MCF 10A (cell line): ENCODE measurements at places on chromosomes 1 and 21.

DNA sequence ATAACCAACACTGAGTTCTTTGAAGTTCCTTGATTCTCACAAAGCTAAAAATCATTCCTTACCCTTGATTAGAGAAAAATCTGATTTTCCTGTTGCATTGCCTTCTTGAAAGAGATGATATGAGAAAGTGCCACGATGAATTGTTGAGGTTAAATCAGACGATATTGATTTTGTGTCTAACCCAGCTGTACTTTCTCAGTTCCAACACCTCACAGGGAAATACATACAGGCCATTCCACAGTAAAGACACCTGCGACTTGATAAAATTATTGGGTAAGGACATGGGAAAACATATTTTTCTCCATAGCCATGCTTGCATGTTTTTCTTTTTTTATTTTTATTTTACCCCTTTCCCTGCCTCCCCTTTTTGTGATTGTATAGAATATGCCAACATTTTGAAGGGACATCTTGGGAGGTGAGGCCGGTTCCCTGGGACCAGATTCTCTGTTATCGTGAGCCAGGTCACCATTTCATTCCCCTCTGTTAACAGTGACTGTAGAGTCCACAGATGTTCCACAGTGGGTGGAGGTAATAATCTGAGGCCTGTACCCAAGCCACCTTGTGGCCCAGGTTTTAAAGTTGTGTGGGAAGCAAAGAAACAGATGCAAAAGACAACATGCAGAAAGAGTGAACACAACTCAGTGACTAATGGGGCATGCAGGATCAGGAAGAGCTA lies 255.4 kb upstream of the ST6GALNAC5 start:
- H3K4me3 ChIP-seq, result no peak overlapping the region
- no peaks in the 10 kb centered on the region for H3K36me3 ChIP-seq

DNA sequence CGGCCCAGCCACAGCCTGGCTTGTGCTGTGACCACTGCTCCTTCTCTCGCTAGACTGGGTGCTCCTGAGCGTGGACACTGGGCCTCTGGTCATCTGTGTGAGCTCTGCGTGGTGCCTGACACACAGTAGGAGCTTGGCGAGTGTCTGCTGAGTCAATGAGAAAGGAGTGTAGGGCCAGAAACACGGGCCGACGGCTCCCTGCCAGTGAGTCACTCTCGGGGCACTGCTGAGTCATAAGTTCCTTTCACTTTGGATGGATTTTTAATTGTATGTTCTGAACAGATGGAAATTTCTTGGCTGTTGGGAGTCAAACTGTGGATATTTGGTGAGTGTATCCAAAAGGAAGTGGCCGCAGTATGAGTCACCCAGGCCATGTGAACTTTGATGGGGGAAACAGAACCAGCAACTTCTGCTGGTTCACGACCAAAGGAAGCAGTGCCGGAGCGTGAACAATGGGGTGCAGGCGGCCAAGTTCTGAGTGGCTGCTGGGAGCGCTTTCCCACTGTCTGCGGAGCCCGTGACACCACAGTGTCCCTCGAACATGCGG lies 41.0 kb upstream of the COL18A1 start:
- no peaks in the 10 kb centered on the region for H3K36me3 ChIP-seq
- H3K27me3 ChIP-seq, result no peaks in the 10 kb centered on the region
- DNase-seq, result peak; percentile 96
- peak overlapping the region; percentile 63 for H3K4me3 ChIP-seq
- H3K27ac ChIP-seq, result peak overlapping the region; percentile 85

DNA sequence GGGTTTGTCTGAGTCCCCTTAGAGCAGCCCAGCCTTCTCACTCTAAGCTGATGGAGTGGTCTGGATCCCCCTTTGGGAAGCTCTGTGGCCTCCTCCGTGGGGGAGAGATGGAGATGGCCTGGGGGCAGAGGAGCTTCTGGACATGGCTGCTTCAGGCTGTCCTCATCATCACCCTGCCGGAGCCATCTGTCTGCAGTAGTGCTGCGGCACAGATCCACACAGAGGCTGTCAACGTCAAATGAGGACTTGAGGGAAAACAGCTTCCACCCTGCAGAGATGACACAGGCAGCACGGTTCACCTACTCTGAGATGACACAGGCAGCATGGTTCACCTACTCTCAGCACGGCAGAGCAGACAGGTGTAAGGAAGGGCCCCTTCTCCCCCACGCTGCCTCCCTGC lies 134.3 kb downstream of the IGSF21 start:
- no peak overlapping the region for H3K27ac ChIP-seq
- no peaks in the 10 kb centered on the region for H3K36me3 ChIP-seq
- H3K4me3 ChIP-seq, result no peak overlapping the region
- peaks cover 36% of the 10 kb centered on the region for H3K27me3 ChIP-seq
- no peaks in the 10 kb centered on the region for H3K4me1 ChIP-seq

DNA sequence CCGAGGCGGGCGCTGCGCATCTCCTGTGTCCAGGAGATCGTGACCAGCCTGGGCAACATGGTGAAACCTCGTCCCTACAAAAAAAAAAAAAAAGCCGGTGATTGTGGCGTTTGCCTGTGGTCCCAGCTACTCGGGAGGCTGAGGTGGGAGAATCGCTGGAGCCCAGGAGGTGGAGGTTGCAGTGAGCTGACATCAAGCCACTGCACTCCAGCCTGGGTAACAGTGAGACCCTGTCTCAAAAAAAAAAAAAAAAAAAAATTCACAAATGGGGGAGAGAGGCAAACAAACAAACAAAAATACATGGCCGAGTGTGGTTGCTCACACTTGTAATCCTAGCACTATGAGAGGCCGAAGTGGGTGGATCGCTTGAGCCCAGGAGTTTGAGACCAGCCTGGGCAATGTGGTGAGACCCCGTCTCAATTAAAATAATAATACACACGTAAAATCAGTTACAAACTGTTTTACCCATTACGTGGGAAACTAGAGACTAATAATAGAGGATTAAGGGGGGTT lies 758 bp downstream of the TATDN3 start:
- peak overlapping the region; percentile 83 for H3K4me3 ChIP-seq
- peak overlapping the region; percentile 90 for H3K27ac ChIP-seq
- H3K4me1 ChIP-seq, result peaks cover 19% of the 10 kb centered on the region
- H3K36me3 ChIP-seq, result peaks cover 29% of the 10 kb centered on the region
- no peaks in the 10 kb centered on the region for H3K27me3 ChIP-seq
- DNase-seq, result no peak
